Osteoblast (primary cell): ENCODE measurements at places on chromosomes 16 and 17. TPM values are rescaled to one million over a fixed set of nuclear protein-coding genes. Genes with fewer than 3 reads are reported as not detected.

- H3K36me3 ChIP-seq = no peaks in the 10 kb centered on the region
- H3K27ac ChIP-seq = no peak overlapping the region
- no peak for DNase-seq
- no peak overlapping the region for H3K4me3 ChIP-seq
- no peaks in the 10 kb centered on the region for H3K27me3 ChIP-seq
- peaks cover 13% of the 10 kb centered on the region for H3K4me1 ChIP-seq
Observed at GRCh38 chr17:4701116-4701515, 2.8 kb downstream of the PELP1 start.

DNA sequence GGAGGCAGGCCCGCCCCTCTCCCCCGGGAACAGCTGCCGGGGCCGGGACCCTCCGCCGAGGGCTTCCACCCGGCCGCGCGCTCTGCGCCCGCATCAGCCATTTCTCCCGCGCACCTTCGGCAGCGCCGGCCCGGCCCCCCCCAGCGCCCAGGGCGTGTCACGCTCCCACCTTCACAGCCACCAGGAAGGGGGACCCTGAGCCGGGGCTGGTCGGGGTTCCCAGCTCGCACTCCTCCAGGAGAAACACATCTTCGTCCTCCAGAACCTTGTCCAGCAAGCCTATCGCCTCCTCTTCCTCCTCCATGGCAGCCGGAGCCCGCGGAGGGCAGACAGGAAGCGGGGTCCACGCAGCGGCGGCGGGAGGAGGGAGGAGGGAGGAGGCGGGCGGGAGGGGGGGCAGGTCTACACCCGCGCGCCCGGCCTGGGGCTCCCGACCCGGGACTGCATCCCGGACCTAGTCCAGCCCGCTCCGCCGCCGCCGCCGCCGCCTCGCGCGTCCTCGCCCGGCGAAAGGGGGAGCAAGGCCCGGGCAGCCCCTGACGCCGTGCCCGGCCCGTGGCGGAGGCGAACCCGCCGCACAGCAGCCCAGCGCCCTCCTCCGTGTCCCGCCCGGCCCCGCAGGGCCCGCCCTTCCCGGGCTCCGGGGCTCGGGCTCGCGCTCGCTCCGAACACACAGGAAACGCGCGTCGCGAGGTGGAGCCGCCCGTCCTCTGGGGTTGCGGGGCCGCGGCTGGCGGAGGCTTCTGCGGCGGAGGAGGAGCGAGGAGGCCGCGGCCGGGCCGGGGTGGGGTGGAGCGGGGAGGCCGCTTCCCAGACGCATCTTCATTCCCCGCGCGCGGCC lies 70.8 kb downstream of the ABR start:
- H3K4me3 ChIP-seq = peak overlapping the region; percentile 81
- H3K27me3 ChIP-seq = no peaks in the 10 kb centered on the region
- DNase-seq = peak; percentile 94
- peaks cover 6% of the 10 kb centered on the region for H3K36me3 ChIP-seq
- H3K27ac ChIP-seq = peak overlapping the region; percentile 41

DNA sequence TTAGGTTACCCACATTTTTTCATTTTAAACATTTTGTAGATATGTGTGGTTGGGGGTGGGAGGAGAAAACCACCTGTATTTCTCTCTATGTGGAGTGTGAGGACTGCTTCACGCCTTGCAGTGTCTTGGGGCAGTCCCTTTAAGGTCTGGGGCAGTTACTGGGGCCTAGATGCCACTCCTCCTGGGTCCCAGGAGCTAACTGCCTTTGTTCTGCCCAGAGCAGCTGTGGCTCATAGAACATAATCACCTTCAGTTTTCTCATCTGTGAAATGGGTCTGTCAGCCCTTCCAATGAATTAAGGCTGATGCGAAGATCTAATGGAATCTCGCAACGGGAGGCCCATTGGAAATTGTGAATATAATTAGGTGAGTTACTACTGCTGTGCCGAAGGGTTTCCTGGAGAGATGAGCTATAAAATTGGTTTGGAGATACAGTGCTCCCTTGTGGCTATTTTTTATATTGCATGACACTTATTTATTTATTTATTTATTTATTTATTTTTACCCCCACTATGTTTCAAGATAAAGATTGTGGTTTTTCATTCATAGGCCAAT lies 22.9 kb downstream of the DHRS7C start:
- no peak overlapping the region for H3K27ac ChIP-seq
- H3K36me3 ChIP-seq = no peaks in the 10 kb centered on the region
- H3K27me3 ChIP-seq = no peaks in the 10 kb centered on the region

DNA sequence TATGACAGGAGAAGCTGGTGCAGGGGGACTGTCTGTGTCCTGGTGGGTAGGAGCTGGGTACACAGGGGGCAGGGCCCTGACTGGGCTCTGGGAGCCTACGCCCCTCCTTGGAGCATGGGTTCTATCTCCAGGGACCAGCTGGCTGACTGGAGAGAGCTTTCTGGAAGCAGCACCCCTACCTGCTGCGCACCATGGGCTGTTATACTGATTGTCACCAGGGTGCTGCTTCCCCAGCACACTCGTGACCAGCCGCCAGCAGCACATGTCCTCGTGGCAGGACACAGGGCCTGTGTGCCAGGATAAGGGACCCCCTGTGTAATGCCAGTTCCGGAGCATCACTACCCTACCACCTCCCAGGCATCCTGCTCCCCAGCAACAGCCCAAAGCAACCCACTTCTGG lies 106.0 kb downstream of the AMFR start:
- H3K36me3 ChIP-seq = no peaks in the 10 kb centered on the region
- H3K27ac ChIP-seq = no peak overlapping the region
- no peaks in the 10 kb centered on the region for H3K4me1 ChIP-seq
- no peak overlapping the region for H3K4me3 ChIP-seq
- H3K27me3 ChIP-seq = no peaks in the 10 kb centered on the region
- no peak for DNase-seq

The SPN gene
- under 0.01 TPM in 1 of 2 replicates, not detected in the other for total RNA-seq

The TBC1D3K gene
- not detected in 2 replicates for total RNA-seq

The KCNJ2 gene
- total RNA-seq = 5.1 and 13.3 TPM in 2 replicates

The DNAH17 gene
- under 0.01 TPM in 2 replicates for total RNA-seq
